ENCODE measurements at places on chromosomes 7 and 10.

GRCh38 chr10:10591715-10592341, 425.8 kb upstream of the CELF2 start:
- no peak for DNase-seq

GRCh38 chr10:125154529-125154928, 5.8 kb downstream of the CTBP2 start:
- DNase-seq: no peak

DNA sequence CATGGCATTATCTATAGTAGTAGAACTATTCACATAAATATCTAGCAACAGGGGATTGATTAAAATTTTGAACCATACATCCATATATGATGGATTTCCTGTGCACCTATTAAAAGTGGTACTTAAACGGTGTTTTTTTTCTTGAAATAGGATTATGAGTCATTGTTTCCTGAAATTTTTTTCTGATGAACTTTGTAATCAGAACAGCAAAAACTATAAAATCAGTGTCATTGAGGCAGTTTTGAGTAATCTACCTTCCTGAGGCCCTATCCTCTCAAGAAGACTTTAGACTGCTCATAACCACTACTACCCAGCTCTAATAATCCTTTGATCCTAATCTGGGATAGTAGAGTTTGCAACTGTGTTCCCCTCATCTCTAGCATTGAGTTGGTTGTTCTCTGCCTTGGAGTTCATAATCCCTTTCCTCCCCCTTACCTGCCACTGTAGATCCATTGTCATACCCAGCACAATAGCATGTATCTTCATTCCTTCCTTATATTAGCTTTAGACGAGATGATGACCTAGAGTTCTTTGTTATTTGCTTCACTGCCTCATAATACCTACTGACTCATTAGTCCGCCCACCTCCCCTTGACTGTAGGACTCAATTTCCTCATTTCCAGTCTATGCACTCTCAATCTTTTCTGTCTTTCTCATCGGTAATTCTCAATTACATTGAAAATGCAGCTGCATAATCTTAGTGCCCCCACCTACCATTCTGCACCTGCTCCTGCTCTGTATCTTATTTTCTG, 133.4 kb downstream of the LRRC4 start:
- DNase-seq: no peak

- DNase-seq: no peak
These were observed 87.9 kb downstream of the MCU start for GRCh38 chr10:72779874-72780273.

- no peak for DNase-seq
These were observed 253.1 kb downstream of the GRID1 start for GRCh38 chr10:86113501-86113900.

DNA sequence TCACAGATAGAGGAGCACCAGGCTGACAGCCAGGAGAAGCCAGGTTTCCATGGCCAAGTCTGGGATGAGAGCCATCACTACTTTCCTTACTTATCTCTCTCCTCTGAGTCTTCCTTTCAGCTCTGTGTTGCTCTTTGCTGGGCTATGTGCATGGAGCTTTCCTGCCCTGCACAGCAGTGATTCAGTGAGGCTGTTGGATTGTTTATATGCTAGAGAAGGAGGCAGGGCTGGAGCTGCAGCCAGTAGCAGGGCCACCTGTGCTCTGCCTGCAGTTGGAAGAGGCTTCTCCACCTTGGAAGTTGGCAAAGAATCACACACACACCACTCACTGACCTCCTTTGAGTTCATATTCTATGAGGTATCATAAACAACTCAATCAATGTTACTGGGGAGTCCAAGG, at the start of gene CYP3A4:
Gene CYP3A4 (minus strand): TSS at position 178 of the 400 bp plus-strand sequence. CDS start 103 bp downstream, at position 75.
- DNase-seq: no peak

GRCh38 chr7:7815395-7815794, 97.0 kb upstream of the RPA3 start:
- no peak for DNase-seq

DNA sequence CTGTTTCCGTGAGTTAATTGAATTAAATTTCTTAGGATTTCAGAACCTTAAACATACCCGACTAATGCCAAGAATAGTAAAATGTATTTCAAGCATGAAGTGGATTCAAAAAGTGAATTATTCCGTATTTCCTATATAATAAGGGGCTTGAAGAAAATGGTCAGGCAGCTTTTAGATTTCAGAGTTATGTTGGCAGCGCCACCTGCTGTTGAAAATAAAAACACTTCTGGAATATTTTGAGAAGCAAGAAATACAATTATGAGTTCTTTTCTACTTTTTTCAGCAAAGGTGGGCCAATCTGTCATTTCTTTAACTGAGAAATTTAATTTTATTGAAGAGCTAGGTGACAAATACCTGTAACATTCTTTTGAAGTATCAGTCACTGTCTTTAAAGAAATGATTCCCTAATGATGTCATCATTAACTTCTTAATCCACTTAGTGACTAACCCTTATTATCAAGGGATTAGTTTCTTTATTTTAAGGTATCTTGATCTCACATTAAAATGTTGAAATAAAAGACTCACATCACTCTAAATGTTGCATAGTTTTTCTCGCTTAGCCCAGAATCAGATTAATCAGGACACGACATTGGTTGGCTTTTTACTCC, 36.6 kb upstream of the AGR3 start:
- DNase-seq: no peak

GRCh38 chr10:80365510-80365909, 8.9 kb downstream of the DYDC2 start:
- DNase-seq: no peak

- DNase-seq: peak; percentile 92
These were observed 517.5 kb upstream of the GALNT17 start for GRCh38 chr7:70614237-70615045.

DNA sequence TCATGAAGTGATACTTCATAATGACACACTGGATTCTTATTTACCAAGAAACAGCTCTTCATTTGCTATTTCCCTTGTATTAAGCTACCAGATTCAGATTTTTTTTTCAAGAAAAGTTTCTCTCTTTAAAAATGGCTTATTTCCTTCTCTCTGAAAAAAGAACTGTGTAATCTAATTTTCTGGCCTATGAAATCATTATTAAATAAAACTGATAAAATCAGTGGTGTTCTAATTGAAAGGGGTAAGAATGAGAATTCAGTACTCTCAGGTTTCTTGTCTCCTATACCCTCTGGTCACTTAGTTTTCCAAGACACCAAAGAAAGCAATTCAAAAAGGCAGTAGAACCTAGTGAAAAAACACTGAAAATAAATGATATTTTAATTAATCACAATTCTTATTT, 10.3 kb downstream of the JMJD1C start:
- no peak for DNase-seq

- no peak for DNase-seq
These were observed 171.8 kb downstream of the SEMA3D start for GRCh38 chr7:85014936-85015660.

GRCh38 chr7:136079478-136079892, 102.3 kb upstream of the MTPN start:
- no peak for DNase-seq

Data from right lobe of liver (tissue), 6 donors.